Dorsolateral prefrontal cortex (tissue), 122 donors: ENCODE measurements at places on chromosomes 6 and 20.
A peak's percentile ranks its signal among the peaks of the same experiment; 100 is the strongest.

DNA sequence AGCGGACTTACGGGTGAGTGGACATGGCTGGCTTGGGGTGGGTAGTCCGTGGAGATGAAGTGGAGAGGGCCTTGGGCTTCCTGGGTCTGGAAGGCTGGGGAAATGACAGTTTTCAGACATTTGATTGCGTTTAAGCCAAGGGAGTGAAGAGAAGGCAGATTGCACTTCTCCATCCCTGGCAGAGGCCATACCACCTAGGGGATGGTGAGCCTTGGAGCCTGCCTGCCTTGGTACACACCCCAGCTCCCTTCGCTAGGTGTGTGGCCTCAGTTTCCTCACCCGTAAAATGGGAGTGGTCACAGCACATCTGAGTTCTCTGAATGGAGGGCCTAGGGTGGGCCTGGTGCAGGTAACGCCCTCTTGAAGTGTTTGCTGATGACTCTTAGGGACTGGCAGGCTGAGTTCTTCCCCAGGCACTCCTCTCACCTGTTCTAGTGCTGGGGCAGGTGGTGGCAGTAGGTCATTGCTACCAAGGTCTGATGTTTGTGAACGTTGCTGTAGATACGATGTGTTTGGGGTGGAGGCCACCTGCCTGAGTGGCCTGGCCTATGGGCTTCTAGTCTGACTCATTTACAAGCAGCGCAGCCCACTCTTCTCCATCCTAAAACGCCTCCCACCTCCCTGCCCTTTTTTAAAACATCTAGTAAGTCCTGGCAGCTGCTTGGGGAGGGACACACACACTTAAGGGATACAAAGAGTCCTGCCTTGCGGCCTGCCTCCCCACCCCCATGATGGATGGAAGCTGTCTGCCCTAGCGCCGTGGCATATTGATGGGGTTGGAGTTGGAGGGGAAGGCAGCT is 2.3 kb downstream of the RBM38 start:
- peak; percentile 29 for DNase-seq

DNA sequence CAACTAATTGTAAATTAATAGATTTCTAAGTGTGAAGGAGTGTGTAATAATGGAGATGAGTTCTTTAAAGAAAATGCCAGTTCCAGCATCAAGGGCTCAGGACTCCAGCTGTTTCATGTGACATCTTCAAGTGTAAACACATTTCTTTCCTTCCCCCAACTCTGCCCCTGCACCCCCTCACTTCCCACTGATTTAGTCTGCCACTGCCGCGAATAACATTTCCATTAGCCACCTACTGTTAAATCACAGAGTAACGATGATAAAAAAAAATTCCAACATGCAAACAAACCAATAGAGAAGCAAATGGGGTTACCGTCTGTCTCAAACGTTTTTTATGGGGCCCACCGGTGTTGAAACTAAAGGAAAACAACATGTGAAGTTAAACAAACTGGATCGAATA is 414.3 kb downstream of the SAMD5 start:
- no peak for DNase-seq

GRCh38 chr20:36454698-36455427 is 86.5 kb upstream of the MYL9 start:
- no peak for DNase-seq

- DNase-seq = no peak
Observed at GRCh38 chr20:33624399-33624798, 37.7 kb upstream of the C20orf144 start.

DNA sequence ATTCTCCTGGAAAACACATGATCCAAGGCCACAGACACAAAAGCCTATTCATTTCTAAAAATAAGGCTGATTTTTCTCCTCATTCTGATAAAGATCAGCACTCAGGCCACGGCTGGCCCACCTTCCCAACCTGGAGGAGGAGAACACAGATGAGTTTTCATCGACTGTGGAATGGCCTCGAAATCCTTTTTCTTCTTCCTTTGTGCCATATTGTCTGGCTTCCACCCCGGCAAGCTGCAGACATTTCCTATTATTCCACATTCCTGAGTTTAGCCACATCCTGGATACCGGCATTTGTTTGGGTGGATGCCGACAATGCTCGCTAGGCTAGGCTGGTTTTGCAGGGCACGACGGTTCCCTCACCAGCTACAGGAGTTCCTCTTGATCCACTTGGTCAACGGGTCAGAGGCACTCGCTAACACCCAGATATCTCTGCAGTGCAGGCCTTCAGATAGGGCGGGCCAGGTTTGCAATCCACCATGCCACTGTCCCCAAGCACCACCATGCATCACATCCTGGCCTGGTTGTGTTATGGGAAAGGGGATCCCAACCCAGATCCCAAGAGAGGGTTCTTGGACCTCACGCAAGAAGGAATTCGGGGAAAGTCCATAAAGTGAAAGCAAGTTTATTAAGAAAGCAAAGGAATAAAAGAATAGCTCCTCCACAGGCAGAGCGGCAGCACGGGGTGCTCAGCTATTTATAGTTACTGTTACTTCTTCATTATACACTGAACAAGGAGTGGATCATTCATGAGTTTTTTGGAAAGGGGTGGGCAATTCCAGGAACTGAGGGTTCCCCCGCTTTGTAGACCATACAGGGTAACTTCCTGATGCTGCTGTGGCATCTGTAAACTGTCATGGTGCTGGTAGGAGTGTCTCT is 4.2 kb upstream of the CTSZ start:
- no peak for DNase-seq

DNA sequence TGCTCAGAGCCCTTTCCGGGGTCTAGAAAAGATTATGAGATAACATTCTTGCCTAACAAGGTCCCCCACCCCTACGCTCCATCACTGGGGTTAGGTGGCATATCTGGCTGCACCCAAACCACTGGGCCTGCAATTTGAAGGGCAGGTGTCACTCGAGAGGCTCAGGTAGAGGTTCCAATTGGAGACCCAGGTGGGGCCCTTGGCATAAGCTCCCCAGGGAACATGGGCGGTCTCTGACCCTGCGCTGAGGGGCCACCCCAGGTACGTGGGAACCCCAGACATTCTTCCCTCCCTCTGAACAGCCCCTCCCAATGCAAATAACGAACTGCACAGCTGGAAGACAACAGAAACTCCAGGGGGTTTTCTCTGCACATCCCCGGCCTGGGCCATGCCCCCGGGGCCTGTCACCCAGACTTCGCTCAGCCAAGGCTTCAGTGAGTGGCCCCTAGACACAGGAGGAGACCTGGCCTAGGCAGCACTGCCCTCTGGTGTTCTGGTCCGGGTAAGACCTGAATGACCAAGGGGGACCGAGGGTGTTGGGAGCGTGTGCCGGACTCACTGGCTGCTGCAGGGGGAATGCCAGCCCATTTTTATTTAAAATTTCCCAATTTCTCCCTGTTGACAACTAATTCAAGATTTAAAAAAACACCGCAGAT is 47.5 kb downstream of the DSTN start:
- DNase-seq = peak; percentile 75

DNA sequence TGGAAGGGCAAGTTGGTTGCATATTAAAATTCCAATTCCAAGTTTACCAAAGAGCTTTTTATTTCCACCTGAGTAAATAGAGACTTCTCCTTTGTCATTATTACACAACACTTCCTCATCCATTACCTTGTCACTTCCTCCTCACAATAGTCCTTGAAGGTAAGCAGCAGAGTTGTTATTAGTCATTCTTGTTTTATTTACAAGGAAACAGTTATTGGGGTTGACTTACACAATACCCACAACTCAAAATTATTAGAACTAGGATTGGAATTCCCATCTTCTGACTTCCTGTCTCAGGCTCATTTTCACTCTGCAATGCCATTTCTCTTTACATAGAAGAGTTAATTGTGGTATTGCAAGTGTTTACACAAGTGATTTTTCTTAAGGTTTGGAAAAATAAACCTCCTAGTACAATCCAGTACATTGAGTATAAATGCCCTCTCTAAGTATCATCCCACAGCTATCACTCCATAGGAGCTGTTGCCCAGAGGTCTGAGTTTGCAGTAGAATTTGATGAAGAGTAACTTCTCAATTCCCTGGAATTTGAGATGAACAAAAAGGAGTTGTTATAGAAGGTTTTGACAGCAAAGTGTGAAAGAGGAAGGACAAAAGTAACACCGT is 28.9 kb upstream of the MTRF1L start:
- DNase-seq = no peak

DNA sequence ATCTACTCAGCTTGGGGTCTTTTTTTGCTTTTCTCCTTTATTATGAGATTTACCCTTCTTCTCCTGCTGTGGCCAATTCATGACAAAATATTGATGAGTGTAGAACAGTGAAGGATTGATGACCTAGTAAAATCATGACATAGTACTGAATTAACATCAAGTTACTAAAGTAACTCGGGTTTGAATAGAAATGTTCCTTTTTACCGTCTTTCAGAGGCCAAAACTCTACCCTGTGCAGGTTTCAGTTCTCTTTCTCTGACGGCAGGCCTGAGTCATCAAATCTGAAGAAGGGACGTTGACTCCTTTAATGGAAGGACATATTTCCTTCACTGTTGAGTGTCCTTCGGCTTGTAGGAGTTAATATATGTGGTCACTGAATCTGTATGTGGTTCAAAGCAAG is 80.7 kb downstream of the RREB1 start:
- DNase-seq = no peak

GRCh38 chr6:7566107-7566506 is 23.9 kb upstream of the SNRNP48 start:
- DNase-seq = no peak

GRCh38 chr6:162581988-162582780 is 145.4 kb downstream of the PRKN start:
- no peak for DNase-seq

GRCh38 chr6:161094955-161095354 is 103.4 kb downstream of the MAP3K4 start:
- DNase-seq = no peak

GRCh38 chr6:166691199-166691598 is 64.1 kb upstream of the RPS6KA2 start:
- no peak for DNase-seq

DNA sequence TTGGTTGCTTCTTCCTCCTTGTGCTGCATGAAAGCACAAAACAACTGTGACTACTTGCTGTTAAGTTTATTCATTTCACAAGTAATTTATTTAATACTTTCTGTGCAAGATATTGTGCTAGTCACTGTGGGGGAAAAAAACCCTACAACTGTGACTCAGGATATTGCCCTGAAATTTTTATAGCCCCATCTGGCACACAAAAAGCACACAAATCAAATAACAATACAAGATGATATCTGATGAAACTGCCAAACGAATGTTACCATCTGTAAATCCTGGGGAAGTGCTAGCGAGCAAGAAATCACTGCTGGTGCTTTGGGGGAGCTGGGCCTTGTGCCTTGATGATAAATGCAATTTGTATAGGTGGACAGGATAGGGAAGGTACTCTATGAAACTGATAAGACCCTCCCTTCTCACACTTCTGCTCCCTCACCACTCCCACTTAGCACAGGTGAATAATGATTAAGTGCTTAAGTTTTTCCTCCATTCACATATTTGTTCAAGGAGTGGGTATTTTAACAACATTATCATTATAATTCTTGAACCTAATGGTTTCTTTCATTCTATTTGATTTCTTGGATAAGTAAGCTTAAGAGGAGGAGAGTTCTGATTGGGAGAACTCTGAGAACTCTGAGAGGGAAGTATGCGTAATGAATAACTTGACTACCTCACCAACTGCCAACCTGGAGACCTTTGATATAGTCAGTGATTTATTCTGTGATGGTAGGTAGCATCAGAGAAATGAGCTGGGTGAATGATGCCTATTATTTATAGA is 115.3 kb downstream of the RTN4IP1 start:
- DNase-seq = no peak

DNA sequence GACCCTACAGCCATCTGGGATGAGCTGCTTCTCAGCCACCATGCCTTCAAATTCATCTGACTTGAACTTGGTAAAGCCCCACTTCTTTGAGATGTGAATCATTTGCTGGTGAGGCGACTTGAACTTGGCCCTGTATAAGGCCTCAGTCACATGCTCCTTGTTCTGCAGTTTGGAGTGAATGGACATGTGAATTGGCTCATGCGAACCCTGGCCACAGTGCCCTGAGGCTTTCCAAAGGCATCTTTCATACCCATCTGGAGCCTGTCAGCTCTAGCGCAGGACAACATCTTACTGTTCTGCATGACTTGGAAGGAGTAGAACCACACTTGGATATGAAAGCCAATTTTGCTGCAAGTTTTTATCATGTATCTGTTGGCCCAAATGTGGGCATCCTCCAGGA is 244.0 kb upstream of the FAM83B start:
- no peak for DNase-seq

GRCh38 chr6:149846321-149846720 is 17.8 kb downstream of the LRP11 start:
- peak; percentile 49 for DNase-seq

DNA sequence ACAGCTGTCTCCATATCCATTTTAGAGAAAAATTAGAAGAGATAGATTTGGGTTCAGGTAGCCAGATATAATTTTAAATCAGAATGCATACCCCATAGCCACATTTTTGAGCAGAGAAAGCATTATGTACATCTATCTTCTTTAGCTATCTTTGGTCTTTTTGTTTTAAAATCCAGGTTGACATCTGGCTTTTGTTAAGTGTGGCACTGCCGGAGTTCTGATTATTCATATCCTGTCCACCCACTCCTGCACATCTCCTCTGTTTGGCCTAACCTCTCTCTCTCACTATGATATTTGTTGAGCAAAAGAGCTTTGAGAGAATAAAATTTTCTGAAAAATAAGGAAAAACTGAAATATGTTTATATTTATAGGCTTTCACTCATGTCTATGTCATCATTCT is 189.7 kb downstream of the PACRG start:
- DNase-seq = no peak

- DNase-seq = peak; percentile 63
Observed at GRCh38 chr6:75204217-75204958, 1.5 kb downstream of the COL12A1 start.

- peak; percentile 95 for DNase-seq
Observed at GRCh38 chr6:151390276-151390850, 996 bp downstream of the ZBTB2 start.

DNA sequence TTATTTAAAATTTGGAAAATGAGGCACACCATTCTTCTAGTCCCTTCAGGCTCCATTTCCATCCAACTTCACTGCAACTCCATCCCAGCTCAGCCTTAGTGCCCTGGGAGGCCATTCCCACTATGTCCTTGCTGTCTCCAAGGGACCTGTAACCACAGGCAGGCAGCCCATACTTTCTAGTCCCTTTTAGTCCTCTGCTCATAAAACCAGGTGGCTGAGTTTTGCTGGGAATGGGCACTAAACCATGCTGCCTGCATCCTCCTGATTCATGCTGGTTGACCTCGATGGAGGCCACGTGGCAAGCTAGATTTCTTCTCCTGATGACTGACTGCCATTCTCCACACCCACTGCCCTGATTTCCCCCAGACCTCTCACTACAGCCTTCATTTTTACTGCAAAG is 27.5 kb upstream of the MYMX start:
- DNase-seq = no peak
